ENCODE measurements at places on chromosomes 12 and 14.

- no peak for DNase-seq
Observed at GRCh38 chr12:13428538-13429265, 232.2 kb downstream of the EMP1 start.

DNA sequence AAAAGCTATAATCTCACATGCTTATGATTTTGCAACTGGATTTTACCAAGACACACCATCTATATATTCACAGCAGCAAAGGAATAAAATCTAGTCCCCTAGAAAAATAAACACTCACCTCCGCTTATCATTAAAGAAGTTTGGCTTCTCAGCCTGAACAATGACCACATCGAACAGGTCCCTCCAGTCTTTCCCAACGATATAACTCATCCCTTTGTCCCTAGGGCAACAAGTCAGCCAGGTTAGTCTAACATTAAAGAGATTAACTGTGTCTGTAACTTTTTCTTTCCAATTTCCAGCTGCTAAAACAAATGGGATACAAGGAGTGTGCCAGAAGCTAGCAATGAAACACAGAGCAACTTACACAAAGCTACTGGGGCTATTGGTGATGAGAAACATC is 48.0 kb downstream of the NT5DC3 start:
- DNase-seq = no peak

DNA sequence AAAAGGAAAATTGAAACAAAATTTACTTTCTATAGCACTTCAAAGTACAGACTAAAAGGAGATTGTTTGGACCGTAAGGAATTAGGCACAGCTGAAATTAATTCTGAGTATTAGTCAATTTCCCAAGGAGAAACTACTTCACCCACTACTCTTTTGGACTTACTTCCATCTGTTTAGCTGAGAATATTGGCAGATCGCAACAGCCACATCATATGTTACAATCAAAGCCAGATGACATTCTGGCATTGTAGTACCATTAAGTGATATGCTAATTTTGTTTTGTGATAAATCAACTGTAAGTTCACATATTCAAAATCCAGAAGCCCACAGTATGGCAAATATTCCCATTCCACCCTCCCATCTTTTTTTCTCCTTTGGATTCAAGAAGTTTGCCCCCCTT is 47.1 kb upstream of the ANKS1B start:
- DNase-seq = no peak

- no peak for DNase-seq
Observed at GRCh38 chr14:68639758-68640574, 152.9 kb downstream of the ZFP36L1 start.

DNA sequence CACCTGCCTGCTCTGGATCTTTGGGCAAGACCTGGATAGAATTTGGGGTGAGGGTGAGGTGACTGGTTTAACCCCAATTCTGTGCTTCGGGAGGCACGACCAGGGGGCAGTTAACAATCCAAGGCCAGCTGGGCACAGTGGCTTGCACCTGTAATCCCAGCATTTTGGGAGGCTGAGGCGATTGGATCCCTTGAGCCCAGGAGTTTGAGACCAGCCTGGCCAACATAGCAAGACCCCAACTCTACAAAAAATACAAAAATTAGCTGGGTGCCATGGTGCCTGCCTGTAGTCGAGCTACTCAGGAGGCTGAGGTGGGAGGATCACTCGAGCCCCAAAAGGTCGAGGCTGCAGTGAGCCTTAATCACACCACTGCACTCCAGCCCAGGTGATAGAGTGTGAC is 38.2 kb downstream of the HRK start:
- no peak for DNase-seq

- no peak for DNase-seq
Observed at GRCh38 chr12:94643606-94644005, 6.8 kb downstream of the TMCC3 start.

- no peak for DNase-seq
Observed at GRCh38 chr14:74395094-74395493, 30.9 kb downstream of the SYNDIG1L start.

DNA sequence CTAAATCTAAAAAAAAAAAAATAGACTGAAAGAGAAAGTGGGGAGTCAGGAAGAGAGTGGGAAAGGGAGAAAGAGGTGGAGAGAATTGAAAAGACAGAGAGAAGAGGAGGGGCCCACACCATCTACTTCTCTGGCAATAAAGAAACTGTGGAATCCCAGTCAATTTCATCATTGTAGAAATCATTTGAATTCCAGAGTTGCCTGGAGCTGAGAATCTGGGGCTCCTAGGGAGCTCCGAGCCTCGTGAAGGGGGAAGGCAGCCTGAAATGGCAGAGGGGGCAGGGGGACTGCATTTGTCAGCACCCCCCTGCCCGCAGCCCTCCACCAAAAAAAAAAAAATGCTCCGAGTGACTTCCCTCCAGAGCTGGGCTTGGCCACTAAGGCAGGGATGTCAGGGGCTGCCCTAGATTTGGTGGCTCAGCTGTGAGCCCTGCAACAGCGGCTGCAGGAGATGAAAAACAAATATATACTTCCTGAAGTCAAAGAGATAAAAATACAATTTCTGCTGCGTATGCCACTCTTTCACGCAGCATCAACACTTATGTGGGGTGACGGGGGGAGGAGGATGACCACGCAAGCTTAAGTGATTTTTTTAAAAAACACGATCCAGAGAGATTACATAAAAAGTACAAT is 80.5 kb downstream of the BCL11B start:
- DNase-seq = no peak

DNA sequence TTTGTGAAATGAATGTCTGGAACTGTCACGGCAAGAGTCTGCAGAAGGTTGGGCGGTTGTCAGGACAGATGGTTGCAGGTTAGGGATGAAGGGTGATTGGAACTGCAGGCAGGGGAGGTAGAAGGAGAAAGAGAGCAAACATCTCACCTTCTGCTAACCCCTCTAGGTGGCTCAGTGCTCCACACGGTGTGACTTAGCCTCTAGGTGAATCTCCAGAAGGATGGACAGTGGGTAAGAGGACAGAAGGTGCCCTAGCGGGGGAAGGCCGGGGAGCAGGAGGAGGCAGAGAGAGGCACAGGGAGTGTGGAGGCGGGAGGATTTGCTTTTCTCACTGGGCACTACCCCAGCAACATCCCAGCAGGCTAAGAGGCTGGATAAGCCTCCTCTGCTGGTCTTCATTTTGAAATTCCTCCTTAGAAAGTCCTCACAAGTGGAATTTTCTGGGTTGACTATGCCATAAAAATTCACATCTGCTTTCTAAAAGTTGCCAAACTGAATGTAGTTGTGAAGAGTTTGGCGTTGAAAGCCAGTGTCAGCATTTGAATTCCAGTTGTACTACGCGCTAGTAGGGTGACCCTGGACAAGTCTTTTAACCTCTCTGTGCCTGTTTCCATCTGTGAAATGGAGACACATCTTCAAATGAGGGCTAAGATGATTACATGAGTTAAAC is 10.7 kb upstream of the GPR68 start:
- DNase-seq = no peak

DNA sequence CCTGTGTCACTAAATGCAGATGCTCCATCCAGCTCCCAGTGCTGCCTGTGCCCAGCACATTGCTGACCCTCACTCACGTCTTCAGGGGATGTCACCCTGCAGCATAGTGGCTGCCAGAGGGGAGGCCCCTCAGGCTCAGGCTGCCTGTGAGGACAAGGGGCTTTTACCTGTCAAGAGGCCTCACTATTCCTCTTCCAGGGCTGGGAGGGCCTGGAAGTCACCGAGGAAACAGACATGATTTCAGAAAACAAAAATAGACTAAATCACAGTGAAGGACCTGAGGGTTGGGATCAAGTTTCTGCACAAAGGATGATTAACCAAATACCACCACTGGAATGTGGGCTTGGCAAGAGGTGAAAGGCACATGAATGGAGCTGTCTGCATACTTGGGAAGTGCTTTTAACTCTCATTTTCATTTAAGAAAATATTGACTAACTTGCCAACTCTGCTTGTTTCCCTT is 1202.3 kb downstream of the BCL11B start:
- DNase-seq = no peak

- peak; percentile 82 for DNase-seq
Observed at GRCh38 chr14:100078997-100079725, 13.9 kb downstream of the EVL start.

- DNase-seq = no peak
Observed at GRCh38 chr12:81146228-81147225, 68.6 kb downstream of the ACSS3 start.

DNA sequence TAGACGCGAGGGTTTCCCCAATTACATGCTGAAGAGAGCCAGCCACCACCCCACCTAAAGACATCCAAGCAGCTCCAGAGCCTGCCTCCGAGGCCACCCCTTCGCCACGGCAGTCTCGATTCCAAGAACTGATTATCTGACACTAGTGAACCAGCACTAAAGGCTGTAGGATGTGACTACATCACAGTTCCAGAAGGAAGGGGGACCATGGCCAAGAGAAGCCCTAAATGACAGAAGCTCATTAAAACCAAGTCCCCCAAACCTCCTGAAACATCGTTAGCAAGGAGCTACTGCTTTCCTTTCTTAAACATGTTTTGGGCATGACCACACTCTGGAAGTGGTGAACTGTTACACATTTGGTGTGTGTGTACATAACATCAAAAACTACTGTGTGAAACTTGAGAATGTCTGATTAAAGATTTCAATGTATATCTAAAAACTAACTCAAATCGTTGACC is 88.2 kb downstream of the DUSP16 start:
- DNase-seq = peak; percentile 45

GRCh38 chr12:42326541-42327226 is 717 bp downstream of the PPHLN1 start:
- DNase-seq = no peak

GRCh38 chr12:67107751-67108269 is 161.3 kb upstream of the CAND1 start:
- DNase-seq = no peak

DNA sequence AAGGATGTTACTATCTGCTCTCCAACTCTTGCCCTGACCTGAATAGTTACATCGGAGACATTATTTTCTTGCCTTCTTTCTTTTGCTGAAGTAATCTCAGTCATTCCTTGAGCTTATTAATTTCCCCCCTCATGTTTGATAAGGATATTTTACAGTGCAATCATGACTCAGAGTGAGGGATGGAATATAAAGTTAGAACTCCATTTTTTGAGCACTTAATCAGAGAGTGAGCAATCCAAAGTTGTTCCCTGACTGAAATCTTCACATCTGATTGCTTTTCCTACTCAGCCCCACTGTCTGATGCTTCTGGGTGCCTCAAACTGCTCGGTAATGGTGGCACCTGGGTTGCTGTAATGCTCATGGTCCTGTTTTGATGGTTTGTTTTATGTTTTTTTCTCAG is 142.7 kb upstream of the SEL1L start:
- no peak for DNase-seq

GRCh38 chr14:55398679-55399078 is 13.0 kb downstream of the ATG14 start:
- DNase-seq = no peak

GRCh38 chr12:57429473-57430111 is 1.3 kb downstream of the R3HDM2 start:
- DNase-seq = no peak

GRCh38 chr12:81141217-81141616 is 63.3 kb downstream of the ACSS3 start:
- DNase-seq = no peak

GRCh38 chr14:69342928-69343525 is 55.1 kb downstream of the ERH start:
- DNase-seq = no peak

DNA sequence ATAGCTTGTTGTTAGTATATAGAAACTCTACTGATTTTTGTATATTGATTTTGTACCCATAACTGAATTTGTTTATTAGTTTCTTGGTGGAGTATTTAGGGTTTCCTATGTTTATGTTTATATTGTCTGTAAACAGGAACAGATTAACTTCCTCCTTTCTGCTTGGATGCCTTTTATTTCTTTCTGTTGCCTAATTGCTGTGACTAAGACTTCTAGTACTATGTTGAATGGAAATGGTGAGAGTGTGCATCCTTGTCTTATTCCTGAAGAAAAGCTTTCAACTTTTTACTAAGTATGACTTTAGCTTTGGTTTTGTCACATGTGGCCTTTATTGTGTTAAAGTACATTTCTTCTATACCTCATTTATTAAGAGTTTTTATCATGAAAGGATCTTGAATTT is 20.9 kb downstream of the FBXW8 start:
- no peak for DNase-seq

DNA sequence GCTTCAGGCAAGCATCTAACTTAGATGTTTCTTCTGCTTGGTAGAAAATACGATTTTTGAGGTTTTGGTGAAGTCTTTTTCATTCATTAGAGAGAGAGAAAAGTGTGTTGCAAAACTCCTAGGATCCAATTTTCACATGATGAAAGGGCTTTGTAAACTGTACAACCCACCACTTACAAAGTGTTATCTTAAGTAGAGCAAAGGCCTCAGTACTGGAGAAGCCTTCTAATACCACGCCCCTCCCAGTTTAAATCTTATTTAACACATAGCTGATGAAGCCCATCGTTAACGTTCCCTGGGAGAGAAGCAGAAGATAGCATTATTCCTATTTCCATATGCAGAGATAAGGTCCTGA is 869 bp downstream of the APOLD1 start:
- DNase-seq = no peak

DNA sequence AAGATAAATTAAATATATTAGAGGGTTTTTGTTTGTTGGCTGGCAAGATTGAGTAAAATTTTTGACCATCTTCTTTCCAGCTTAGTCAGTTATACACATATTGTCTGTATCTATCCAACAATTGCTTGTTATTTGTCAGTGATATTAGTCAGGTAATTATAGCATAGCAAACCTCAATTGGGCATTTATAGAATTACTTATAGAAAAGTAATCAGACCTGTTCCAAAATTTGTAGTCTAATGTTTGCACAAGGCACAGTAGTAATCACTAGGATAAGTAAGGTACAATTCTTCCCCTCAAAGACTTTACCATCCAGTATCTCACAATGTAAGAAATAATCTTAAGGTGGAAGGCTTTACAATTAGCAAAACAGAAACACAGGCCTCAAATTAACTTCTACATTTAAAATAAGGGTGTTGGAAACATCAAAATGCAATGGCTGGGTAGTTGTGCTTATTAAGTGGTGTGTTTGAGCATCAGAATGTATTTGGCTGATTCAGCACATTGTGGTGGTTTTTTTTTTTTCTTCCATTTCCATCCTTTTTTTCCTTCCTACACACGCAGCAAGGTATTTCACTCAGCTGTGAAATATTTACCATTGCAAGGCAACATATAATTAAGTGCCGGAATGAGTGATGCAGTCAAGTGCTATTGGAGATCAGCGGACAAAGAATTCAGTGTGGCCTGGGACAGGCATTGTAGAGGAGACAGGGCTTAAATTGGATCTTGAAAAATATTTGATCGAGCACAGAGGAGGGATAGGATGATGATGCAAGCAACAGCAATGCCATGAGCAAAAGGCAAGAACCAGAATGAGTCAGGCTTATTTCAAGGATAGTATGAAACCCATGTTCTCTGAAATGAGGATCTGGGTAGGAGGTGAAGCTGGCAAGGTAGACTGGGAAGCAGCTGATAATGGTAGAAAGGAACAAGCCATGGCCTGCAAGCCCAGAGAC is 178.2 kb downstream of the AKAP6 start:
- no peak for DNase-seq

GRCh38 chr12:24561882-24562770 is 386.8 kb downstream of the BCAT1 start:
- DNase-seq = peak; percentile 13

- DNase-seq = no peak
Observed at GRCh38 chr12:52402873-52403540, 3.1 kb downstream of the KRT82 start.

Measured in stimulated activated naive CD8-positive, alpha-beta T cell treated with anti-CD3 and anti-CD28 coated beads, Interleukin-15, Interleukin-2, amounts not matched to agents 100 U/mL and 50 U/mL, for 24 hours (primary cell).